Esophagus squamous epithelium (tissue), 5 donors: ENCODE measurements at places on chromosomes 6 and 20. TPM values are rescaled to one million over a fixed set of nuclear protein-coding genes. Genes with fewer than 3 reads are reported as not detected.

MUCL3 gene
- total RNA-seq = 8.3 TPM

CTCFL gene
- total RNA-seq = 0.19 TPM

TMEM14A gene
- total RNA-seq = 102 TPM

TGM3 gene
- total RNA-seq = 2,995 TPM

TAB2 gene
- 29.3 TPM for total RNA-seq

RAB44 gene
- 0.11 TPM for total RNA-seq

OOEP gene
- not detected for total RNA-seq

LINC00237 gene
- not detected for total RNA-seq

C6orf118 gene
- not detected for total RNA-seq

SLC17A4 gene
- total RNA-seq = not detected

ID4 gene
- 12.9 TPM for total RNA-seq

MAS1 gene
- not detected for total RNA-seq

B3GAT2 gene
- total RNA-seq = not detected

HLA-DMA gene
- 19.5 TPM for total RNA-seq

HIVEP1 gene
- total RNA-seq = 19.5 TPM

PTCRA gene
- not detected for total RNA-seq

SLC32A1 gene
- total RNA-seq = not detected

REPS1 gene
- total RNA-seq = 60.3 TPM

NEURL2 gene
- 6.5 TPM for total RNA-seq

EYA2 gene
- total RNA-seq = 16.9 TPM

WFDC12 gene
- 0.44 TPM for total RNA-seq

RIPOR2 gene
- total RNA-seq = 0.83 TPM

EPPIN gene
- not detected for total RNA-seq

CLIC5 gene
- total RNA-seq = 0.56 TPM

KIAA1586 gene
- total RNA-seq = 1.6 TPM

ZC2HC1B gene
- not detected for total RNA-seq

SMLR1 gene
- total RNA-seq = not detected

EIF2S2 gene
- 75.2 TPM for total RNA-seq

C20orf202 gene
- not detected for total RNA-seq

PPIL6 gene
- total RNA-seq = 3.6 TPM

POM121L2 gene
- total RNA-seq = not detected

TXLNB gene
- 0.15 TPM for total RNA-seq
